Eye (tissue), 1 donor: ENCODE measurements at places on chromosomes 4 and X.

- DNase-seq = peak; percentile 84
Observed at GRCh38 chr4:89753601-89754066, 83.3 kb downstream of the SNCA start.

DNA sequence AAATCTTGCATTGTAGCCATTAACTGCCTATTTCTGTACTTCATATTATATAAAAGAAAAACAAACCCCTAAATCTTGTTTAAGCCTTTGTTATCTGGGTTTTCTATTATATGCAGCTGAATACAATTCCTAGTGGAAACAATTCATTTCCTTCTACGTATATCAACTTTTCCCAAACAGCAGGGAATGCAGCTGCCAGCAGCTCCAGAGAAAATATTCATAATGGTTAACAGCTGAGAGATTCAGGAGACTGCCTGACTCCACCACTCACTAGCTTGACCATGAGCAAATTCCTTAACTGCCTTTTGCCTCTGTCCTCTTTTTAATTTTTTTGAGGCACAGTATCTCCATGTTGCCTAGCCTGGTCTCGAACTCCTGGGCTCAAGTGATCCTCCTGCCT, 146.2 kb downstream of the SPATA18 start:
- DNase-seq = peak; percentile 50

GRCh38 chr4:1092026-1092982, 21.1 kb downstream of the RNF212 start:
- DNase-seq = no peak

DNA sequence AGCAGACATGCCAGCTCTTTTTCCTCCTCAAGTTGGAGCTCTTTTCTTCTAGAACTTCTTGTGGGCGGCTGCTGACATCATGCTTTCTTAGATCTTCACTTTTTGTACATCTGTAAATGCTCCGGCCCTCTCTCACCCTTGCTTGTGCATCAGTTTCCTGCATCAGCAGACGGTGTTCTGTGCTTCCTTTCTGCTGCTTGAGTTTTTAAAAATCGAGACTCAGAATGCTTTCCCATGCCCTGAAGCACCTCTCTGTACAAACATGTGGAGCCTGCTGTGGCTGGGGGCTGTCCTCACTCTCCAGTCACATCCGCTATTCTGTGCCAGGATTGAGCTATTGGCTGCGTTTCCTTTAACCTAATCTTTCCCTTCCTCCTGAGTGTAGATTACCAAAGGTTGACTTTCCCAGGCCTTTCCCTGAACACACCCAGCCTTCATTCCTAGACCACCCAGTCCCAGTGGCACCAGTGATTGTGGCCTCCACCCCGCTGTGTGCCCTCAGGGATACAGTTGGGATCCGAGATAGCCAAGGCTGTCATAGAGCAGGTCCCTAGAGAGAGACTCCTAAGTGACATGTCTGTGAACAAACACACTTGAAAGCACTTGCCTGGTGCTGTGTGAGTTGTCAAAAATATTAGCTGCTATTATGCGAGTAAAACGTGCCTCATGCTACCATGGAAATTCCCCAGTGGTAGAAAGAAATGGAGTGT, 41.9 kb downstream of the TNIP2 start:
- DNase-seq = peak; percentile 50

- DNase-seq = no peak
Observed at GRCh38 chr4:76991161-76991660, 41.7 kb downstream of the SEPTIN11 start.

DNA sequence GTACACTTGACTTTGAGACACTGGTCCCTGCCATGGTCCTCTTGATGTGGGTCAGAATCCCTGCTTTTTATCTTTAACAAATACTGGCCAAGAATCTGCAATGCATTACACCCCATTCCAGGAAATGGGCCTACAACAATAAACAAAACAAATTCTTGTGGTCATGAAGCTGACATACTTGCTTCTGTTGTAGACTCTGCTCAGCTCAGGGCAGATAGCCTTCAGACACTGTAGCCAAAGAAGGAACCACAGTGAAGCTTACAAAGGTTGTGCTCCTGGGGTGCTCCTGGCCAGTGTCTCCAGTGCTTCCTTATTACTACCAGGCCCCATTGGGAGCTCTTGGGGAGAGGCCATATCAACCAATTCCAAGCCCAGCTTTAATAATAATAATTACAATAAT, 21.8 kb downstream of the KIAA1210 start:
- no peak for DNase-seq

GRCh38 chr4:67884701-67885100, 899 bp upstream of the TMPRSS11D start:
- no peak for DNase-seq

DNA sequence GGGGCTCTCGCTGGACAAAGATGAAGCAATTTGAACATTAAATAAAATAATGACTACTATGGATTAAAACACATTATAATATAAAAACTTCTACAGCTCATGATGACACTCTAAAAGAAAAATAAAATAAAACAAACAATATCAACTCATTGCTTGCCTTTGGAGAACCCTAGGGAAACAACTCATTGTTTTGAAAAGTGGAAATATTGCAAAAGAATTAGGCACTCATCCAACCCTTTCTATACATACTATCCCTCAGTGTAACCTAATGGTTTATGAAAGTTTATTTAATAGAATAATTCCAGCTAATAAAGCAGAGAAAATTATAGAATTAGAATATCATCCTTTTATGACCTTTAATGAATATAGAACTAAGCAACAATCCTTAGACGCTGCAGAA, 718 bp downstream of the RAB40A start:
- DNase-seq = no peak

DNA sequence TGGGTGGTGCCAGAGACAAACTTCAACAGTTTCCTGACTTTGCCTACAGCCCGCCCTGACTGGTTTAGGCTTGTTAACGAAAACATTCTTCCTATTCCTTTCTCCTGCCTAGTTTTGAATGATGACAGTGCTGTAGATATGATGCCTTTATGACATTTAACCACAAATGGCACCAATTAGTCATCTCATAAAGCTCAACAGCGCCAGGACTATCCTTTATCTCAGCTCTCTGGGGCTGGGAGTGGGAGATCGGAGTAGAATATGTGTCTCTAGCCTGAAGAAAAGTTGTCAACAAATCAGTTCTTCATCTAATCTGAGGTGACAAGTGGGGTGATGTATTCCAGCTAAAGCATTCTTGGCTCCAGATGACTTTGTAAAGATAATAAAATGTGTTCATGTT, 64.6 kb upstream of the SH3RF1 start:
- DNase-seq = peak; percentile 37

DNA sequence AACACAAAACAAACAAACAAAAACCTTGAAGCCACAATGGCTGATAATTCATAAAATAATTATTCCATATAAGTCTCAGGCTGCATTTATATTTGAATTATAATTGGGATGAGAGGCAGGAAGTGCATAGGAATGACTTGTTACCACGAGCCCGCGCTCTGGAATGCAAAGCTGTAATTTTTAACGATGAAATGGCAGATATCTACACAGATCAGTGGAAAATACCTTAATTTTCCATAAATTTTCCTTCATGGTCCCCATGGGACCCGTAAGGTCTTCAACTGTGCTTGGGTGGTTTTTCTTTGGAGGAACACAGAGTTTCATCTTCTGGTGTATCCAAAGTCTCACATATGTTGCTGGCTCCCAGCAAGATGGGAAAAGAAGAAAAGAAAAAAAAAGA, 226.8 kb downstream of the SHOX start:
- no peak for DNase-seq

- peak; percentile 93 for DNase-seq
Observed at GRCh38 chrX:154526901-154527675, 11.1 kb upstream of the FAM3A start.
